ENCODE measurements at places on chromosomes 7 and 10.
A peak's percentile ranks its signal among the peaks of the same experiment; 100 is the strongest.

GRCh38 chr7:18230271-18230670 is 202.6 kb upstream of the PRPS1L1 start:
- DNase-seq = no peak

DNA sequence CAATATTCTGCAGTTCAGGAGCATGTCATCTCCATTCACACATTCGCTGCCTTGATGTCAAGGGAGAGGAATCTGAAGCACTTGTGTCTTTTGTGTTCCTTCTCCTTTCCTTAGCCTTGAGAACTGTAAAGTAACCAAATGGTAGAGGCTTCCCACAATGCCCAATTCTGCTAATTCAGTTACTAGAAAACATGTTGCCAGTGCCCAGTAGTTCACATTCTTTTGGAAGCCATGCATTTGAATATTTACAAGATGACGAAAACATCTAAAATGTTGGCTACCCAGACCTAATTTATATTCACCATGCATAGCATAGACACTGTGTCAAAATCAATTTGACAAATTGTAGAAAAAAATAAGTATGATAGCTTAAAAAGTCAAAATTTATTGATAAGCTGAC is 852.7 kb upstream of the PHF14 start:
- no peak for DNase-seq

GRCh38 chr7:50358041-50358705 is 53.7 kb downstream of the IKZF1 start:
- DNase-seq = peak; percentile 53

GRCh38 chr10:103843854-103844570 is 11.4 kb downstream of the SH3PXD2A start:
- DNase-seq = no peak

- DNase-seq = no peak
Measured at GRCh38 chr7:13989126-13989948, at the start of gene ETV1. Gene ETV1, minus strand, starts transcription at chr7:13989666. Its CDS starts 614 bp downstream, at chr7:13989052.

- no peak for DNase-seq
Measured at GRCh38 chr7:131843898-131844331, 287.5 kb upstream of the PODXL start.

DNA sequence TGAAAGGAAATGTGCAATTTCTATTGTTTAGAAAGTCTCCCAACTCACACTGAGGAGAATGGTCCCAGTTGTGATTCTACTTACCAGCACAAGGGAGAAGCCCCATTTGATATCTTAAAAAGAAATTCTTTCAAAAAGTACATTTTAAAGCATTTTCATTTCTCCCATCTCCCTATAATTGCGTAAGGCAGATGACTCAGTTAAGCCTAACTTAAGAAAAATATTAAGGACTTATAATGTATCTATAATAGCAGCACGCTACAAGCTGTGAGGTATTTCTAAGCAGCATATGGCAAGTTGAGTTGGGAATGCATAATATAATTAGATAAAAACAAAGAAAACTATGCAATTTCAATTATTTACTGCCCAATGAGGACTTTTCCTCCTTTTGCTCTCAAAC is 8.5 kb upstream of the NRCAM start:
- no peak for DNase-seq

DNA sequence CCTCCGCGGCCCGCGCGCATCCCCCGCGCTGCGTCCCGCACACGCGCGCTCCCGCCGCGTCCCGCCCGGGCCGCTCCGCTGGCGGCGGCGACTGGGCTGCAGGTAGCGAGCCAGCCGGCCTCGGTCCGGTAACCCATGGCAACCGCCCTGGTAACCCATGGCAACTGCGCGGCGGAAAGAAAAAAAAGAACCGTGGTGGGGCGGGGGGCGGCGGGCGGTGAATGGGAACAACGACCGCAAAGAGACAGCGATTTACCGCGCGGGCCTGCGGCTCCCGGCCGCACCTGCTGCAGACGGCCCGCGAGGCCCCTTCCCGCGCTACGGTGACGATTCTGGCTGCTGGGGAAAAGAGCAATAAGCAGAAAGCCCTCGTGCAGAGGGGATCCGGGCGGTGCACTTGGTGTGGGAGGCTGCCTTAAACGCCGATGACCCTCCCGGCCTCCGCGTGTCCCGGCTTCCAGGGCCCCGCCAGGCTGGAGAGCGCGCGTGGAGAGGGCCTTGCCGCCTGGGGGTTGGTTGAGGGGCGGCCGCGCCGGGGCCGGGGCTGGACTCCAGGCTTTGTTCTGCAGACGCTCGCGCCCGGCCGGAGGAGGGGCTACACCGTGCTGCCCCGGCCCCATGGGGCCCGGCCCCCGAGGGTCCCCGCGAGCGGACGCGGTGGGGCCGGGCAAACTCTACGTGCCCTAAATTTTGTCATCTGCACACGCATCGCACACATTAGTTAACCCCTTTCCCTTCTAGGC is 84.7 kb downstream of the SNX10 start:
- peak; percentile 56 for DNase-seq

DNA sequence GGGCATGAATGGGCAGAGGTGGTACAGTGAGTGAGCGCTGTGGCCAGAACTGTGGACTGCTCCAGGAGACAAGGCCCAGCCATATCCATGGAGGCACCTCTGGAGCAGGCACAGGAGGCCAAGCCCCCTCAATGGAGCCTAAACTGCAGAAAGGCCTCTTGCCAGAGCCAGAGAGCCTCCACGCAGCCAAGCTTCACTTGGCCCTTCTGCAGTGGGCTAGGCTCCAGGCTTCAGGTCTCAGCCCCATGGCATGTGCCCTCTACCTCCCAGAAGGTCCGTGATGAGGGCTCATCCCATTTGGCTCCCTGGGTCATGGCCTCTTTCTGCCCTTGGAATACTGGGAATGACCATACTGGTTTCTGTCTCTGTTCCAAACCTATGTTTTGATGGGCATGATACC is 8.9 kb downstream of the PDE1C start:
- DNase-seq = no peak

- DNase-seq = no peak
Measured at GRCh38 chr7:53315981-53316380, 280.5 kb downstream of the POM121L12 start.

DNA sequence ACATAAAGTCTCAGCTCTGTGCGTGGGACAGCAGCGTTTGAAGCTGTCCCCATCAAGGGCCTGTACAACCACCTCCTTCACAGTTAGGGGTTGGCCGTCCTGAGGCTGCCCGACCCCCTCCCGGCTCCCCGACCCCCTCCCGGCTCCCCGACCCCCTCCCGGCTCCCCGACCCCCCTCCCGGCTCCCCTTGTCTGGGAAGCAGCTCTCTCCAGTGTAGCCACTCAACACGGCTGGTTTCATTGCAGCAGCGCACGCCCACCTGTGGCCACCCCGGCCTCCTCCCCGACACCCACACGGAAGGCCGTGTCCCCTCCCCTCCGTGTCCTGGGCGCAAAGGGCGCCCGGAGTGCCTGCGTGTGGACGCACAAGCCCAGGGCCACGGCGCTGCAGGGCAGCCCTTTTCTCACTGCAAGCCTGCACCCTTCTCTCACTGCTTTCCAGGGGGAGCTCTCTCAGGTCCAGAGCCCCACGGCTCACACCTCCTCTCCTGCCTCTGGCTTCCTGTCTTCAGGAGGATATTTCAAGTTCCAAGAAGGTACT is 20.9 kb upstream of the FAM20C start:
- DNase-seq = no peak

Measured in activated CD4-positive, alpha-beta memory T cell treated with anti-CD3 and anti-CD28 coated beads for 36 hours (primary cell).